Endothelial cell of umbilical vein (primary cell): ENCODE measurements at places on chromosomes 16 and 17.

- no peak for DNase-seq
Observed at GRCh38 chr16:14455573-14455972, 174.5 kb downstream of the PARN start.

DNA sequence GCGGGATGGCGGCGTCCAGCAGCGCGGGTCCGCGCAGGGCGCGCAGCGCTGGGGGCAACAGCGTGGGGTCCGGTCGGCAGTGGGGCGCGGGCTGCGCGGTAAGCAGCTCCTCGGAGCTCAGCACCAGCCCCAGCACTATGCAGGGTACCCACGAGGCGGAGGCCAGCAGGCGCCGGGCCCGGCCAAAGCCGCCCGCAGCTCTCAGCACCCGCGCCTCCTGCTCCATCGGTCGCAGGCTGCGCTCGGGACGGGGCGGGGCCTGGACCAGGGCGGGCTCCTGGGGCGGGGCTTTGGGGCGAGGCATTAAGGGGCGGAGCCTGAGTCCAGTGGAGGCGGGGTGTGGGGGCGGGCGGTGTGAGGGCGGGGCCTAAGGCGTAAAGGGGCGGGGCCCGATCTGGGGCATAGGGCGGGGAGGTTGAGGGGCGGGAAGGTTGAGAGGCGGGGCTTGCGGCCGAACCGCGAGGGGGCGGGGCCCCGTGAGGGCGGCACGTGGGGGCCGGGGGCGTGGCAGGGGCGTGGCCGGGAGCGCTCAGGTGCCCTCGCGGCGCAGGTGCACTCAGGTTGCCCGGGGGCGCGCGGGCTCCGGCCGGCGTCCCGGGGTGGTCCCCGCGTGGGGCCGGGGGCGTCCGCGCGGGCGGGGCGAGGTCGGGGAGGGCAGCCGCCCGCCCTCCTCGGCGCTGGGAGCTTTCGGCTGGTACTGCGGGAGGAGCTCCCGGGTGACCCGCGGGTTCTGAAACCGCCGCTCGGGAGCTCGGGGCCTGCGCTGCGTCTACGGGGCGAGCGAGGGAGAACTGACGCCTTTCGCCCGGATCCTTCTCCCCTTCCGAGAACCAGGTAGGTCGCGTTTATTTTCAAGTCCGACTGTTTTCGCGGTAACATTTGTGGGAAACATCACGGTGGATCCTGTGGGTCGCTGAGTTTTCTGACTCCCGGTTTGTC lies 1.4 kb upstream of the SLC22A31 start:
- DNase-seq: peak; percentile 43

- no peak for DNase-seq
Observed at GRCh38 chr16:73050201-73051099, 2.5 kb upstream of the ZFHX3 start.

DNA sequence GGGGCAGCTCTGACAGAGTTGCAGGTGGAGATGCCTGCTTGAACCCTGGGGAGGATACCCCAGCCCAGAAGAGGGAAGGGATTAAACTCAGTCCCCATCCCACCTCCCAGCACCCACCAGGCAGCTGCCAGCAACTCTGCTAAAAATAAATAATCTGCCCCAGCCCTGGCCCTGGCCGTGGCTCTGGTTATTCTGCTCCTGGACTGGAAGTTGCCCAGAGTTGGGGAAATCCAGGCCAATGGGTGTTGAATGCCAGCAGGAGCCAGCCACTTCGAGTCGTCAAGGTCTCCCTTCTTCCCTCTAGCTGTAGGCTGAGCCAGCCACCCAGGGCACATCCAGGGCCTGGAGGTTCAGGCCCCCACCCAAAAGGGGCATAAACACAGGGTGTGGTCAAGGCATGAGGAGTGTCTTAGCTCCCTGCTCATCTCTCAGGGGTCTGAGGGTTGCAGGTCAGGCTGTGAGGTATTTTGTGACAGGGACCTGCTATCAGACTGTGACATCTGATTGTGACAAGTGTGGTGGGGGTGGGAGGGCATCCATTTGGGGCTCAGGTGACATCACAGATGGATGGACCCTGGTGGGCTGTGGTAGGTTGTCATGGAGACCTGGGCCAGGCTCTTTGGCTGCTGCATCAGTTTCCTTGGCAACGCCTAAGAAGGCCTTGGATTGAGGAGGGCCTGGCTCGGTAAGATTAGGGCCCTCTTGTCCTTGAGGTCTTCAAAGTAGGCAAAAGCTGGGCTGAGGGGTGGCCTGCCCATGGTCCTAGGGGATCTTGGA lies 1.0 kb upstream of the RRAD start:
- no peak for DNase-seq

DNA sequence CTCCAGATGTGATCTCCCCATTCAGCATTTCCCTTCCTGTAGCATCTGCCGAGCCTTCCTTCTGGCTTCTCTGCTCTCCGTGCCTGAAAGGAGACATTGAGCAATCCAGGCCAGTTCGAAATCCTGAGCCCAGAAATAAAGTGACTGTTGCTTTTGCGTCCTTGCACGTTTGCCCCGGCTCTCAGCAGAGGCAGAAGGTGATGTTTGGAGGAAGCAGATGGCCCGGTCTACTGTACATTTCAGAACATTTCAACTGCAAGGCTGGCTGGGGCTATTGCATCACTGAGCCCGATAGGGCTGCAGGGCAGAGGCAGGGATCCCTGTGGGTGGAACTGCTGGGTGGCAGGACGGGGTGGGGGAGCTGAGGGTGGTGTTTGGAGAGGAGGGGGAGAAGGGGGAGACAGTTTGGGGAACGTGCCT lies 29.4 kb downstream of the IRF8 start:
- no peak for DNase-seq

- no peak for DNase-seq
Observed at GRCh38 chr16:27945233-27945973, 118.1 kb downstream of the GSG1L start.

DNA sequence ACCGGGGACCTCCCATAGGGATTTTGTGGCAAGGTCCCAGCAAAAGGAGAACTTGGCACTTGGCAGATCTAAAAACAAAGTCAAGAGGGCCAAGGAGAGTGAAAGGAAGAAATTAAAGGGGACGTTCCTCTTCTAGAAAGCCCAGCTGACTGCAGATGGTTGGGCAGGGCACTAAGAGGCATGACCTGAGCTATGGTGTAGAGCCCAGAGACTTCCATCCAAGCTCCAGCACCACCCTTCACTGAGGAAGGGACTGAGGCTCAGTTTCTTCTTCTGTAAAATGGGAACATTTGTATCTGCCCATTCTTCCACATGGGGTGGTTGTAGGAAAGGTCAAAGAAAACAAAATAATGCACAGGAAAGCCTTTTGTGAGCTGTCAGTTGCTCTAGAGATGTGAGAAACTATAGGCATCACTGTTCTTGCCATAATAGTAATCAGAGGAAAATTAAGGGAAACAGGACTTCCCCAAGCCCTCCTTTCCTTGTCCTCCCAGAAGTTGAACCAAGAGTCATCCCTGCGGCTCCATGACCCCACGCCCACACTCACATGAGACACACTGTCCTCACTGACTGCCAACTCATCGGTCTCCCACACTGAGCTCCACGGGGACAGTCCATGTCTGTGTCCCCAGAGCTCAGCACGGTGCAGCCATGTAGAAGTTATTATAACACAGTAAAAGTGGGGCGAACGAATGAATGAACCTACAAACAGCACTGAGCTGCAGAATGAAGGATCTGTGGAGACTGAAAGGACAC lies 10.4 kb downstream of the CD300LF start:
- DNase-seq: no peak

DNA sequence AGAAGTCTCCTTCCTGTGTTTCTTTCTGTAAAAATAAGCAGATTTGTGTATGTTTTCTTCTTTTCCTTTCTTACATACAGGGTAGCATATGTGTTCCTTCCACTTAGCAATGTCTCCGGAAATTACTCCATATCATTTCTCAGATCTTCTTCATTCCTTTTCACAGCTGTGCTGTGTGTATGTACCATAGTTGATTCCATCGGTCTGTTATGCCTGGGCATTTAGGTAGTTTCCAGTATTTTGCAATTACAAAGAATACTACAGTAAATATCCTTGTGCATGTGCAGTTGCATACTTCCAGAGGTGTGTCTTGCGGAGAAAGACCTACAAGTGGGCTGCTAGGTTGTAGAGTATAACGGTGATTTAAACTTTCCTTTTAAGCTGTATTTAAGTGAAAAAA lies 69.8 kb downstream of the CLEC16A start:
- no peak for DNase-seq

- DNase-seq: peak; percentile 38
Observed at GRCh38 chr16:69073181-69073702, 32.2 kb upstream of the HAS3 start.

GRCh38 chr16:28863929-28864793 lies 518 bp downstream of the SH2B1 start:
- peak; percentile 52 for DNase-seq

DNA sequence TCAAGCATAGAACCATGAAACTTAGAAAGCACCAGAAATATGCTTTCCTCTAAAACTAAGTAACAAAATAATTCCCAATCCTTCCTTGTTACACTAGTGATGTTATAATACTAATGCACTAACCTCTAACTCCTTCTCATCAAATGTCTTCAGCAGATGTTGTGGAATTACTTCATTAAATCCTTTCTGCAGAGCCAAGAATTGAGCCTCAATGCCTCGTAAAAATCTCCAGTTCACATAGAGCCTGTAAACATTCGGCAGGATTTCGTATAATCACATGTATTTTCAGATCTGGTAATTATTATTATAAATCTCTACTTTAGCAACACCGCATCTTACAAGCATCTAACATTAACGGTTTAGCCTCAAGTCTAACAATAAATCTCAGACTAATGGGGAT lies 44.7 kb downstream of the CEP95 start:
- no peak for DNase-seq

DNA sequence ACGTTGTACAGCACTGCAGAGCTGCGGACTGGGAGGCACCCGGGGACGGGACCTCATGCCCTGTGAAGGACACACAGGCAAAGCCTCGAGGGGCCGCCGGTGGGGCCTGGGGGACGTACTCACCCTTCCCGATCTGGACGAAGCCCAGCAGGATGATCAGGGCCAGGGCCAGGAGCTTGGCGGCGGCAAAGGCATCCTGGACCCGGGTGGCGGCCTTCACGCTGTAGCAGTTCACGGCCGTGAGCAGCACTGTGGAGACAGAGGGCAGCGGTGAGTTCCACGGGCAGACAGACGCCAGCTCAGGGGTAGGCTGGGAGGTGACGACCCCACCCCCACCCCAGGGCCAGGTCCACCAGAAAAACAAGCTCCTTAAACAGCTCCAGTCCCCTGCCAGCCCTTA lies 17.7 kb downstream of the SLC7A5 start:
- DNase-seq: no peak

DNA sequence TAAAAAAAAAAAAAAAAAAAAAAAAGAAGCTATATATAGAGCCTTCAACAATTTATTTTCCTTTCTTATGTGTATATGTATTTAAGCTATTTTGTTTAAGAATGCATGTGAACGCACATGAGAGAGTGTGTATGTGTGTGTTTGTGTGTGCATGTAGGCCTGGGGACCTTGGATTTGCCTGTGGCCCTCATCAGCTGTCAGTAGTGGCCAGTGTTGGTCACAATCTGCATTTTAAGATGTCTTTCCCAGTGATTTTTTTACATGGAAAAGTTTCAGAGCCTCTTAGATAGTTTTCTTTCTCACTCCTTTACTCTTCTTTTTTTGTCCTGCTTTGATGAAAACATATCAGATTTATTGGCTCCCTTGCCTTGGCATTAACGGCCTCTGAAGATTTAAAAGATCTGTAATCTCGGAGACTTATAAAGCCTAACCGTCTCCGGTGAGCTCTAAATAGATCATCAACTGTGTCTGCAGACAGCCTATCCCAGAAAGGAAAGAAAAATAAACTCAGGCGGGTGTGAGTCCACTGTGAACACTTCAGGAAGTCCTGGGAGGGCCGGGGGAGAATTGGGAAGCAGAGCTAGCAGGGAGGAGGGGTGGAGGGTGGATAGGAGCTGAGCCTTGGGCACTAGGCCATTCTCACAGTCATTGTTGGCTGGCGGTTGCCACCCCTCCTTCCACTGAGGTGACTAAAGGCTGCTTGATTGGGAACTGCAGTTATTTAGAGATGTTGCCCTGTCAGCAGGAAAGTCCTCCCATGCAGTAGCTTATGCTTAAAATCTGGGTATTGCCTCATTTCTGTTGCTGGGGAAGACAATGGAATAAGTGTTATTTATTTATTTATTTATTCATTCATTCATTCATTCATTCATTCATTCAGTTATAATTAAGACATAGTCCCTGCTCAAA lies 86.8 kb downstream of the WWP2 start:
- DNase-seq: peak; percentile 94

GRCh38 chr17:80758481-80759376 lies 214.1 kb downstream of the RPTOR start:
- DNase-seq: no peak

DNA sequence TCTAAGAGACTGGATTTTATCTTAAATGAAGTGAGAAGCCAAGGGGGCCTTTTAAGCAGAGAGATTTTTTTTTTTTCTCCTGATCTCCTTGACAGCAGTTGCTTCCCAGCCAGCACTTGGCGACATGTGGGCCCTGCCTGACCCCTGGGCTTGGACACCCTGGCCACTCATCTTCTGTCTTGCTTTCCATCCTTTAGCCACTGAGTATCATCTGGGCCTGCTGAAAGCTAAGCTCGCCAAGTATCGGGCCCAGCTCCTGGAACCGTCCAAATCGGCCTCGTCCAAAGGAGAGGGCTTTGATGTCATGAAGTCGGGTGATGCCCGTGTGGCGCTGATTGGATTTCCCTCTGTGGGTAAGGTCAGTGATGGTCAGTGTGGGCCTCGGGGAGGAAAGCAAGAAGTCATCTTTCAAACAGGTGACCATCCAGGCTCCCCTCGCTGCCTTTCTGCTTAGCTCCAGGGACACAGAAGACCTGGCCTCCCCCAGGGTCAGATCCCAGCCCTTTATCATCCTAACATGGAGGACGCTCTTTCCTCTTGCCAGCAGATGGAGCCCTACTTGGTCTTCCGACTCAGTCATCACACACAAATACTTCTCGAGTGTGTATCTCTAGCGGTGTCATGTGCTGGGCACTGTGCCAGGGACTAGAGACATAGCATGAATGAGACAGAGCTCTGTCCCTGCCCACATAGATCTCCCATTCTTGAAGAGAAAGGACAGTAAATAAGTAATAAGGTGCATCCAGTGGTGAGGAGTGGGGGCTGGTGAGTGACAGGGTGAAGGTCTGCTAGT lies 6.1 kb downstream of the DRG2 start:
- DNase-seq: peak; percentile 50
